Esophagus squamous epithelium (tissue), 5 donors: ENCODE measurements at places on chromosomes 2 and 18.

- no peak for DNase-seq
Measured at GRCh38 chr2:181058378-181059269, 78.2 kb downstream of the UBE2E3 start.

GRCh38 chr2:167181134-167181533 is 292.9 kb downstream of the XIRP2 start:
- no peak for DNase-seq

- no peak for DNase-seq
Measured at GRCh38 chr2:58640042-58640441, 398.9 kb upstream of the FANCL start.

DNA sequence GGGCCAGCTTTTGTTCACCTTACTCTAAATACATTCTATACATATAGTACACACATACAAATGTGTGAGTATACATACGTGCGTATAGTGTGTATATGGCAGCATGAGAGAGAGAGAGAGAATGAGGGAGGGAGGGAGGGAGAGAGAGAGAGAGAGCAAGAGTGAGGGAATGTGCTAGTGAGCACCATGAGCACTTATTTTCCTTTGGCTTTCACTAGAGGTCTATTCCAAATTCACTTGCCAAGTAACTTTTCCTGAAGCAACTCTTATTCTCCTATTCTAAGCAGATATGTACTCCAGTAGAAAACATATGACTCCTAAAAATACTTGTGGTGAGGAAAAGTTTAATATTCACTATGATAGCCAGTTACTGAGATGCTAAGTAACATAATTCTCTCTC is 85.7 kb downstream of the COBLL1 start:
- no peak for DNase-seq

DNA sequence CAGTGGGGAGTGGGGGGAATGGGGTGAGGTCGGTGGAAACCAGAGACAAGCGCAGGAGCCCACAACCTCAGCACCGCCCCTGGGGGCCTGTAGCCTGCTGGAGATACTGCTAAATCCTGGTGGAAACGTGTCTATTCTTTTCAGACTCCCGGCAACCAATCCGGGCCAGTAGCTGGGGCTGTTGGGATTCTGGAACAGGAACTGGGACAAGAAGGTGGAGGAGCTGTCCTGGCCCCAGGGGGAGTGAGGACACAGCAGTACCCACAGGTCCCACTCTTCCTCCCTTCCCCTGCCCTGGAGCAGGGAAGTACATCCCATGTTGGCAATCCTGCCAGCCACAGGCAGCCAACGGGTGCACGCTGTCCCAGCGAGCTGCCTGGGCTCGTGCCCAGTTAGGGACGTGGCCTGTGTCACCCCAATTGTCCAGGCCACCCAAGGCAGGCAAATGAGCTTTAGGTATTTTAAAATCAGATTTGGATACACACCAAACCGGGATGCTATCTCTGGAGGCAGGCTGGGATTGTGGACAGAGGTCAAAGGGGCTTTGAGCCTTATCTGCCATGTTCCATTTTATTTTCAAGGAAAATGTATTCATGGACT is 51.8 kb downstream of the HS1BP3 start:
- DNase-seq = no peak

GRCh38 chr18:77031662-77032061 is 100.9 kb downstream of the MBP start:
- no peak for DNase-seq

- DNase-seq = no peak
Measured at GRCh38 chr2:216827073-216827720, 32.7 kb downstream of the TNP1 start.

DNA sequence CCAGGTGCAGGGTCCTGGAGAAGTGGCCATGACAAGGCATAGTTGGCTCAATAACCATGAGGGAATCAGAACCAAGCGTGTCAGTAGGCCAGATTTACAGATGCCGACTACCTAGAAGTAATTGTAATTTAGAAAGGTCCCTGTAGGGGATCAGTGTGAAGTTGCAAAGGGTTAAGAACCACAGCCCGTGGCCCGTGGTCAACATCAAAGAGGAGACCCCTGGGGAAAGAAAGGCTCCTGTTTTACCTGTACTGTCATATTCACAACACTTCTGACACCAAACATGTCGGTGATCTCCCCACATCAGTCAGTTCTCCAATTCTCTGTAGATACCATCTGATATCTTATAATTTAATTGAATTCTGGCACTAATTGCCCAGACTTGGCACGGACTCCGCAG is 31.0 kb downstream of the SP100 start:
- no peak for DNase-seq

- no peak for DNase-seq
Measured at GRCh38 chr2:2547451-2547850, 216.4 kb upstream of the MYT1L start.

DNA sequence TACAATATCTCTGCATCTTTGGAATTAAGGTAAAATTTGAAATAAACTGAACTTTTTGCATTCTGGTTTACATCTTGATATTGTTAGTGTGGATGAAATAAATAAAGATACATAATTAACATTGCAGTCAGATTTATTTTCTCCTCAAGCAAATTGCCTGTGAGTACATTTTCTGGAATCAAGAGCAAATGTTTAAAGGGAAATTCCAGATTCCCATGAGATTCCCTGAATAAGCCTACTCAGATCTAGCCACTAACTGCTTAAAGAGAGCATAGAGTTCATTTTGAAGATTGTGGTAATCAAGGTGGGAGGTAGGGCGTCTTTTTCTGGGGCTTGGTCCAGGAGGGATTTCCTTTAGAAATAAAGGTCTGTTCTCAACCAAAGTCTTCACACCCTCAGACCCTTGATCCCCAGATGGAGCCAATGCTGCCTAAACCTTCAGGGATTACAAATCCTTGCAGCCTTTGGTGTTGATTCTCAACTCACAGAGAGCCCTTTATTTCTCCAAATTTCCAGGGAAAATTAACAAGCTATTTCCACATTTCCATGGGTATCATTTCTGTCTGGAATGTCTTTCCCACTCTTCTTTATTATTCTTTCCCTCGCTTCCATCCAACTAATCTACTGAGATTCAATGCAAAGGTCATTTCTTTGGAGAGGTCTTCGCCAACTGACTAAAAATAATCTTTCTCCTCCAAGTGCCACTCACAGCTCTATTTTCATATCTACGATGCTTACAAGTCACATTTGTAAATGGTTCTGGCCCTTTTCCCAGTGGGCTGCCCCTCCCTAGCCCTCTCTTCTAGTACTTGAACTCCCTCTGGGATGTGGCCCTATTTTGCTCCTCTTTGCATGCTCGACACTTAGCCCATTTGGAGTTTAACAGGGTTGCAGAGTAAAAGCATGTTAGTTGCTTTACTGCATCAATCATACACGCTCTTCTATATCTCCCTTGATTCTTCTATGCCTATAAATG is 79.8 kb upstream of the SPATS2L start:
- no peak for DNase-seq

- no peak for DNase-seq
Measured at GRCh38 chr2:71880846-71881610, 266.6 kb downstream of the CYP26B1 start.

DNA sequence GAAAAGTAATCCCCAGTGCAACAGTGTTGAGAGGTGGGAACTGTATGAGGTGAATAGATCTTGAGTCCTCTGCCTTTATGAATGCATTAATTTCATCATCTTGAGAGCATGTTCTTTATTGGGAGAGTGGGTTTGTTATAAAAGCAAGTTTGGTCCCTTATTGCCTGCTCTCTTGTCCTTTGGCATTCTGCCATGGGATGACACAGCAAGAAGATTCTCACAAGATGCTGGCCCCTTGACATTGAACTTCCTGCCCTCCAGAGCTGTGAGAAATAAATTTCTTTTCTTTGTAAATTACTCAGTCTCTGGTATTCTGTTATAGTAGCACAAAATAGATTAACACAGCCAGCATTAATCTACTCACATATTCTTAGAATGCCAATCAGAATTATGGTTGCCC is 108.6 kb downstream of the EHBP1 start:
- no peak for DNase-seq

- DNase-seq = no peak
Measured at GRCh38 chr2:41910126-41910525, 137.7 kb upstream of the PKDCC start.

- DNase-seq = no peak
Measured at GRCh38 chr2:228725031-228725430, 543.5 kb upstream of the SPHKAP start.

DNA sequence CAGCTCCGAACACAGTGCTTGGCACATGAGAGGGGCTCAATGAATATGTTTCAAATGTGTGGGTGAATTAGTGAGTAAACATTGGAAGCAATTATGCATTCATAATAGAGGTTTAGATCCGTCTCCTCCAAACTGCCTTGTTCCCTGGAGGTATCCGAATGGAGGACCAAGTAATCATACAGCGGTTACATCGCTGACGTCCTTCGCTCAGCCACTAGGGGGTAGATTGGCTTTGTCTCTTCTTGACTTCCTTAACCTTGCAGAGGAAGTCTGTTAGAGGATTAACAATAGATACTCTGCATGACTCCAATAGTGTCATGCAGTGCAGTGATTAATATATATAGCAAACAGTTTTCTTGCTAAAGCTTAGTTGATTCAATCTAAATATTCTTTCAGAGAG is 517.0 kb downstream of the PTPRM start:
- no peak for DNase-seq

DNA sequence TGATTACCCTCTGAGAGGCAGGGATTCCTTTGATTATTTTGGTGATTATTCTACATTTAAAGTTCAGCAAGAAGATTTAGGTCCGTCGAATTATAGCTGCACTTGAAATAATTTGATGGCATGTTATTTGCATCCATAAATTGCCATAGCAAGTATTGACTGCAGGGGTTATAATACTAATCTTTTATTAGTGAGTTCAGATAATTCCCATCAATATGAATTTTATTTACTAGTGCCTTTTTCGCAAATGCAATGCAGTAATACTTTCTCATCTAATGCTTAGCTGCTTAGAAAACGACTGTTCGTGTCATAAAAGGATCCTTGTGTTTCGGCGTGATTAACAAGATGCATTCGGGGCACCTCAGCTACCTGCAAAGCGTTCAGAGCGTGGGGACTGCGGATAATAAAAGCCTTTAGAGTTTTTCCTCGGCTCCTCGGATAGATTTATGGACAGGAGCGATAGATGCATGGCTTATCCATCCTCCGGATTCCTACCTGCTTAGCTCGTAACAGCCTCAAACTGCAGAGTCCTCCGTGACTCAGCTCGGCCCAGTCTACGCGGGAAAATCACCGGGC is 2.5 kb upstream of the GBX2 start:
- DNase-seq = no peak

DNA sequence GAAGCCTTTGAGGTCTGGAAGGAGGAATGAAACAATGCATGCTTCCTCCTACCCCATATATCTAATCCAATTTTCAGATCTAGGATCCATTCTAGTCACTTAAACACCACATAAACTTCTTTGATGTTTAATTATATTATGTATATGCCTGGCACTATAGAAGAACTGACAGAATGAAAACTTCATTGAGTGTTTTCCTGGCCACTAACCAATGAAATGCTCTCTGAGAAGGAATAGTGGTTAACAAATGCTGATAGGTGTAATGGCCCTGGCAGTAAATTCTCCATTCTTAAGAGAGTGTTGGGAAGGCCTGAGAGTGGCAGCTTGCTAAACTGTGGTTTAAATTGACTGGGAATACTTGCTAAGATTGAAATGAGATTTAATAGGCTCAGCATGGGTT is 710.0 kb downstream of the LRRTM4 start:
- DNase-seq = no peak

GRCh38 chr18:5444847-5445246 is 99.0 kb downstream of the EPB41L3 start:
- no peak for DNase-seq
